ENCODE measurements at places on chromosomes 12 and 14.

- peak; percentile 5 for DNase-seq
Observed at GRCh38 chr12:54658306-54659264, 10.4 kb upstream of the DCD start.

- no peak for DNase-seq
Observed at GRCh38 chr12:105733579-105733978, 403.1 kb downstream of the C12orf75 start.

- DNase-seq, result no peak
Observed at GRCh38 chr12:48773686-48774085, 15.2 kb downstream of the ADCY6 start.

- no peak for DNase-seq
Observed at GRCh38 chr14:103296987-103297386, 37.0 kb upstream of the EIF5 start.

- DNase-seq, result no peak
Observed at GRCh38 chr12:25746131-25746530, 193.0 kb upstream of the LMNTD1 start.

DNA sequence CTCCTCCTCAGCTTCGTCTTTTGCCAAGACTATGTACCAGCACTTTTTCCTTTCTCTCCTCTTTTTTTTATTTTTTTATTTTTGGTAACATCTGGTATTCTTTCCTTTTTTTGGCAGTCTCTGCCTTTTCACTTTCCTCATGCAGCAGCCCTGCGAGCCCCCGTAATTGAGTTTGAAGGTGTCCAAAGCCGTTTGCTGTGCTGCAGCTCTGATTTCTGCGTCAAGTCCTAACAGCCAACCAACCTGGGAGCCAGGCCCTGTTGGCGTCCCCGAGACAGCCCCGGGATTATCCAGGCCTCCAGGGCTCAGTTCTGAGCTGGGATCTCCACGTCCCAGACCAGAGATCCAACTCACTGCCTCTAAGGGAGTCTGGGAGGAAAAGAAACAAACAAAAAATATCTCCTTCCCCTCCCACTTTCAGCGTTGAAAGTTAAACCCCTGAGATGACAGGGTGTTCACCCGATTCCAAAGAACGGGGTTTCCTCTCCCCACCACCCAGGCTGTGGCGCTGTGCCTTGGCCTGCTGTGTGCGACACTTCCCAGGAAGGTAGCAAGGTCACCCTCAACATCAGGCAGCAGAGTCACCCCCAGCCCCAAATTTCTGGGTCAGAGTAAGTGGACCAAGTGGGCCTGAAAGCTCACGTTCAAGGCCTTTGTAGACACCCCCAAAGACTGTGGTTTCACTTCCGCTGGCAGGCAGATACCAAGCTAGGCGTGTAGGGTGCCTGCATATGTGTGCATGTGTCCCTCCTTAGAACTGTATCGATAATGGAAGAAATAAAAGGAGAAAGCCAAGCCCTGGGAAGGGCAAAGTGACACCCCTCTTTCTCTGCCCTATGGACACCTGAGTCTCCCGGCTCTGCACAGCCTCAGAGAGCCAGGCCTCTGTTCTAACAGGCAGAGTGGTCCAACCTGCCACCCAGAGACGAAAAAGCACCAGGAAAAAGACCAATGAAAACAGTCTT is 11.1 kb downstream of the BCL11B start:
- DNase-seq, result peak; percentile 82

- DNase-seq, result peak; percentile 9
Observed at GRCh38 chr12:26028953-26029735, 70.7 kb downstream of the RASSF8 start.

GRCh38 chr12:108801736-108802100 is 55.7 kb downstream of the SSH1 start:
- no peak for DNase-seq

- no peak for DNase-seq
Observed at GRCh38 chr12:18492372-18493025, 231.2 kb downstream of the PIK3C2G start.

Measured in CD8-positive, alpha-beta T cell (primary cell).